Activated naive CD4-positive, alpha-beta T cell (primary cell): ENCODE measurements at places on chromosomes 3 and 15.

GRCh38 chr3:26638113-26638512 is 15.5 kb downstream of the LRRC3B start:
- DNase-seq: no peak

GRCh38 chr3:4052706-4053105 is 250.5 kb upstream of the SETMAR start:
- no peak for DNase-seq

DNA sequence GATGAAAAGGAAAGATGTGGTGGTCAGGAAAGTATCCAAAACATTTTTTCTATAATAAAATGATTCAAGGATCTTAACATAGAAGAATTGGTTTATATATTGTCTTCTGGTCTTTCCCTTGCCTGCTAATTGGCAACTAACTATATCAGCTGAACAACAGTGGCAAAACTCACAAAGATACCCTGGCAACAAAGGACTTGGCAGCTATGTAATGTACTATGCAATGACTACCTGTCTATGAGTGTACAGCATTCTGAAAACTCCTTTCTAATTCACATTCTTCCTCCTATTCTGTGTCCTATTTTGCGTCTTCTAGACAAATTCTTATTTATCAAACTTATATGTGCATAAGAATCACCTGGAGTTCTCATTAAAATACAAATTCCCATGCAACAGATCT is 15.7 kb upstream of the SERPINI2 start:
- no peak for DNase-seq

DNA sequence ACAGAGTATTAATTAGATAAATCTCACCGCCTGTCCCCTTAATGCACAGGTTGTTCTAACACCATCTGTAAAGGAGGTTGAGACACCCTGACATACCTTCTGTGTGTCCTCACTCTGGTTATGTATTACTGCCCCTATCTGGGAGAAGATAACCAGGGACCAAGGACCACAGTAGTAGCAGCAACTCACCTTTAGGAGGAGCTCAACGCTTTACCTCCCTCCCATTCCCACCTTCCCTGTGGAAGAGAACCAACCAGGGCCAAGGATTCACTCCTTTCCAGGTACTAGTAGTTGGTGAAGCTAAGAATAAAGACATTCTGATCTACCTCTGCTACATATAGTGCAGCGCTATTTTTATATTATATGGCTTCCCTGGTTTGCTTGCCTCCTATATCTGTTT is 232.6 kb downstream of the MEX3B start:
- DNase-seq: no peak

- no peak for DNase-seq
Measured at GRCh38 chr15:51103330-51103729, 8.6 kb upstream of the TNFAIP8L3 start.

DNA sequence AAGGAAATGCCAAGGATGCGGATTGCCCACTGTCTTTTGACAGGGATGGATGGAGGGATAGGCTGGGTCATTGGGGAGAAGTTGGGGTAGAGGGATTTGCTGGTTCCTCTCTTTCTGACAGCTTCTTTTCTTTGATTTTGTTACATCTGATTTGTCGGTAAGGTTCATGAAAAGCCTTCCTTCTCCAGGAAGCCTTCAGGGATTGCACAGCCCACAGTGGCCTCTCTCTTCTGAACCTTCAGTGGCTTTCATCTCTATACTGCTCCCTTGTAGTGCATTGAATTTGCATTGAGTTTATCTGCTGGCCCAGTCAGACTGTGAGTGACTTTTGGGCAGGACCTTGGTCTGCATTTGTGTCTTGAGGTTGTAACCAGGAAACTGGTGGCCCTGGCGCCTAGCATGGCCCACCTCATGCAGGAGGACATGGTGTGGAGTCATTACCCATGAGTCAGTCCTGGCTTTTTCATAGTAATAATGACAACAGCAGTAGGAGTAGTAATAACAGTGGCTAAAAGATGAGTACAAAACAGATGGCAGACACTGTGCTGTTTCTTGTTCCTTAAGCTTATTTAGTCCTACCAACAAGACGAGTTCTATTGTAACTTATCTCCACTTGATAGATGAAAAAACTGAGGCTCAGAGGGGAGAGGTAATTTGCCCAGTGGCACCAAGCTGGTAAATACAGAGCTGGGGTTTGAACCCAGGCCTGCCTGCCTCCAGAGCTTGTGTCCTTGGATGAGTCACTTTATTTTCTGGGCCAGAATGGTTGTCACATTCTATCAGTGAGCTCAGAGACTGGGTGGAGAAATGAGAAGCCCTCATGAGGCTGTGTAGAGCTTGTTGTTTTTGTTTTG is 28.4 kb downstream of the SMAD6 start:
- no peak for DNase-seq

GRCh38 chr15:59148153-59148833 is 43.3 kb downstream of the CCNB2 start:
- no peak for DNase-seq

DNA sequence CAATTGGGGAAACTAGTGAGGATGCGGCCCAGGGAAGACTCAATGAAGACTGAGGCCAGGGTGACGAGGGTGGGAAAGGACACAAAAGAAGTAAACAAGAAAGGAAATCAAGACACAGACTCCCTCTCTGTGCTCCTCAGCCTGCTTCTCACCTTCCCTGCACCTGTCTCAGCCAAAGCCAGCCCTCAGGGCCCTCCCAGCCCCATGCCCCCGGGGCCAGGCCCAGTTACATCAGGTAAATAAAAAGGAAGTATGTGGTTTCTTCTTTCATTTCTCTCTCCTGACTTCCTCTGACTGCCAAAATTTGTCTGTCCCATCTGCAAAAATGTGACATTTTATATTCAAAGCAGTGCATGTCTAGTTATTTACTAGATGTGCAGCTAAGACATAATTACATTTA is 328.0 kb downstream of the UACA start:
- no peak for DNase-seq

GRCh38 chr15:84980196-84981053 is 1.2 kb upstream of the PDE8A start:
- peak; percentile 91 for DNase-seq

GRCh38 chr3:122941228-122942206 is 86.0 kb downstream of the SEMA5B start:
- DNase-seq: no peak

- no peak for DNase-seq
Measured at GRCh38 chr15:80289528-80290495, 37.8 kb upstream of the CTXND1 start.

DNA sequence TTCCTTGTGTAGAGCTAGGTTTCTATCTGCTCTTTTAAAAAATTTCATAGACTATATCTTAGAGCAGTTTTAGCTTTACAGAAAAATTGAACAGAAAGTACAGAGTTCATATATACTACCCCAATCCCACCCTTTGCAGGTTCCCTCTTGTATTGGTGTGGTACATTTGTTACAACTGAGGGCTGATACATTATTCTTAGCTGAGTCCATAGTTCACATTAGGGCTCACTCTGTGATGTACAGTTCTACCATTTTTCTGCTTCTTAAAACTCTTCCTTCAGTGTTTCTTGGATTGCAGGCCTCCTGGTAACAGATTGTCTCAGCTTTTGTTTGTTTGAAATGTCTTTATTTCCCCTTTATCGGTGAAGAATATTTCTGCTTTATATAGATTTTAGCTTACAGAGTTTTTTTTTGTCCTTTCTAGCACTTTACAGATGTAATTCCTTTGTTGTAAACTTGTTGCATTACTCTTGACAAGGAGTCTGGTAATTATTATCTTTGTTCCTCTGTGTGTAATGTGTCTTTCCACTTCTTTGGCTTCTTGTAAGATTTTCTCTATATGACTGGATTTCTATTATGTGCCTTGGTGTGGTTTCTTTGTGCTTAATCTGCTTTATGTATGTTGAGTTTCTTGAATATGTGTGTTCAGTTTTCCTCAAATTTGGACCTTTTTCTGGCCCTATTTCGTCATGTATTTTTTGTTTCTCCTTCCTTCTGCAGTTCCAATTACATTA is 25.3 kb downstream of the MEF2A start:
- DNase-seq: no peak

- DNase-seq: no peak
Measured at GRCh38 chr3:170784406-170784805, 85.6 kb downstream of the RPL22L1 start.

DNA sequence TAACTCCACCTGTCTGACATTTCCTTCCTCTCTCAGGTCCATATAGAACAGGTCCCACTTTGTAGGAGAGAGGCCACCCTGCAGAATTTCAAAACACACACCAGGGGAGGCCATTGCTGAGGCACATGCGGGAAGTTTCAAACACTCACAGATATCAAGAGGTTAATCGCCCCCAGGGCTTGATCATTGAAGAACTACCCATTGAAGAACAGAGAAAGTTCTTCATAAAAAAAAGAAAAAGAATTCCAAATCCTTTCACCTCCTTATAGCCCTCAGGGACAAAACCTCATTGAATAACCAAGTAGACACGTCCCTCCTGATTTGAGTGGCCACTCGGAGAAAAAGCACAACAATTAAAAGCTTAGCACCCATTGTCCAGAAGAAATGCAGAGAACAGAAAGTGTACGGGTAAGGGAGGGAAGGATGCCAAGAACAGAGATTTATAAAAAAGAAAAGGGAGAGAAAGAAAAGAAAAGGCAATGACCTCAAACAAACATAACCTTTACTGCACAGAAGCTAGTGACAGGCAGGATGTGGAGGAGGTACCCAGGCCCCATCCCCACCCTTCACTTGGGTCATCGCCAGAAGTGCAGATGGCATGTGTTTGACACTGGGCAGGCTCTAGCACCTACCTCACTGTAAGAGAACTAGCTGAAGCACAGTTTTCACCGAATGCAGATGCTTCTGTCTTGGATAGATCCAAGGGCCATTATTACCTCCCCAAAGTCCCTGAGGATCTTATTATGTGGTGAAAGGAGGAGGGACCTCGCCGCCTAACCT is 112.3 kb upstream of the HES1 start:
- no peak for DNase-seq

GRCh38 chr3:107684431-107684925 is 161.7 kb downstream of the BBX start:
- no peak for DNase-seq
